ENCODE measurements at places on chromosomes 12 and 14.

- DNase-seq = no peak
Observed at GRCh38 chr12:130952171-130952954, 1.3 kb upstream of the ADGRD1 start.

- peak; percentile 31 for DNase-seq
Observed at GRCh38 chr14:76644855-76645518, 116.3 kb upstream of the VASH1 start.

- DNase-seq = no peak
Observed at GRCh38 chr12:112820796-112821195, 29.2 kb downstream of the RPH3A start.

DNA sequence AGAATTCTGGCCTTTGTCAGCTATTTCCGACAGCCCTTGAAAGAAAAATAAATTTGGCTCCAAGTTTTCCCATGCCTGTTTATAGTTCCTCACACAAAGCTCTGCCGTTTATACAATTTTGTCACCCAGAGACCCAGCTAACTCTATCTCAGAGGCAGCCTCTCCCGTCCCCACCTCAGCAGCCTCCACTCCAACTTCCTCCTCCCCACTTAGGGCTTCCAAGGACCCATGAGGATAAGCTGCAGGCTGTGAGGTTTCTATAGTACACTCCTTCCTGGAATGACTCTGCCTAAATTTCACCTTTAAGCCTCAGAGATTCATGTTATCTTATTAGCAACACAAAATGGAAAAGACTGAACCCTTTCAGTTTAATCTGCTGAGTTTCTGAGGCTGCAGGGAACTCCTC, 71.8 kb downstream of the TTC9 start:
- no peak for DNase-seq

DNA sequence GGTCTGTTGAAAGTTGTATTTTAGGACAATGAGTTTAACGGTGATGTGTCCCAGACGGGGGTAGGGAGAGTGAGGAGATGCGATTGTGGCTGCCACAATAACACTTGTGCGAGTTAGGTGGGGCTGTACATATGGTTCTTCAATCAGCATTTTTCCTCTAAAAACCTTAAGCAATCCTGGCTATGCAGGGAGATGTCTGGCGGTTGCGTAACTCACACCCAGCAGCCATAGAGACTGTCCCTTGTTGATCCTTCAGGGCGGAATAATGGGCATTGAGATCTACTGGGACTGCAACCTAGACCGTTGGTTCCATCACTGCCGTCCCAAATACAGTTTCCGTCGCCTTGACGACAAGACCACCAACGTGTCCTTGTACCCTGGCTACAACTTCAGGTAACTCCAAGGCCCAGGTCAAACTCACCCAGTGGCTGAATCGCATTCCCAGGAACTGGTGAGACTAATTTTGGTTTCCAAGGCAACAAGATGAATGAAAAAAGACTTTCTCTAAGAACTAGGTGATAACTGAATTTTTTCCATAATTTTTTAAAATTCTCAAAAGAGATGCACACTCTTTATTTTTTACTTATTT, 34.6 kb downstream of the P2RX7 start:
- DNase-seq = no peak

Measured in NCI-H2227 treated with DMSO at 0.1 percent for 48 hours (cell line).